ENCODE measurements at places on chromosomes 5 and 9.
A peak's percentile ranks its signal among the peaks of the same experiment; 100 is the strongest.

GRCh38 chr9:117480253-117480652 lies 65.4 kb upstream of the ASTN2 start:
- DNase-seq, result no peak

- no peak for DNase-seq
These were observed 211.4 kb downstream of the GAS1 start for GRCh38 chr9:86735772-86736458.

- DNase-seq, result no peak
These were observed 400.5 kb downstream of the ARRDC3 start for GRCh38 chr5:90982576-90982975.

- no peak for DNase-seq
These were observed 31.9 kb upstream of the NPR3 start for GRCh38 chr5:32679218-32679617.

- no peak for DNase-seq
These were observed 5.9 kb upstream of the YTHDC2 start for GRCh38 chr5:113507601-113508000.

- DNase-seq, result no peak
These were observed 214.4 kb downstream of the EFNA5 start for GRCh38 chr5:107456281-107456715.

GRCh38 chr9:209143-209758 lies 5.4 kb upstream of the DOCK8 start:
- no peak for DNase-seq

GRCh38 chr5:14357851-14358250 lies 214.7 kb downstream of the TRIO start:
- DNase-seq, result peak; percentile 70

DNA sequence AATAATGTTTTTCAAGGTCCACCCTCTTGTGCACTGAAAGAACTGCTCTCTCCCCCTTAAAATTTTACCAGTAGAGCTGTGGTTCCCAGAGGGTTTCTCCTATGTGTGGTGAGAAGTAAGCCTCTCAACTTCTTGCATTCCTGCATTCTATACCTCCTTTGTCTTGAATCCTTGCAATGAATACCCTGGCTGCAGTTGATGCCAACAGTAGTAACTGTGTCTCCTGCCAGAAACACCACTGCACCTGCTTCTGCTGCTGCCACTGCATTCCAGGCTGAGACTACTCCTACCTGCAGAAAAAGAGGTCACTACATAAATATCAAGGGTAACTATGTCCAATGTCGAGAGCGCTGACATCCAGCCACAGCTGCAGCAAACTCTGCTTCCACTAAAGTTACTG lies 203.7 kb downstream of the TMEM167A start:
- DNase-seq, result no peak

GRCh38 chr5:31671339-31671741 lies 32.4 kb downstream of the PDZD2 start:
- DNase-seq, result no peak

DNA sequence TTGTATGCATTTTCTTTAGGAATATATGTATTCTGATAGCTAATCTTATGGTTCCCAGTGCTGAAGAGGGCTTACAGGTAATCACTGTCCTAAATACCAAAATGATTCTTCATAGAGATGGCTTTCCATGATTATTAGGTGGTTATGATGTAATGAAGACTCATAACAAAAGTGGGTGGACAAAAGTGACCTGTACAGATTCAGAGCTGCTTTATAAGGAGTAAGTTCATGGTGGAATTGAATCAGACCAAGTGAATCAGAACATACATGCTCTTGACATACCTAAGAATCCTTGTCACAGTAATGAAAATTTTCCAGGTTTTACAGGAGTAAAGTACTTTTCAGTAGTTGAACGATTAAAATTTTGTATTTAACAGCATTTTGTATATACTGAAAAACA lies 105.6 kb downstream of the NIPBL start:
- no peak for DNase-seq

DNA sequence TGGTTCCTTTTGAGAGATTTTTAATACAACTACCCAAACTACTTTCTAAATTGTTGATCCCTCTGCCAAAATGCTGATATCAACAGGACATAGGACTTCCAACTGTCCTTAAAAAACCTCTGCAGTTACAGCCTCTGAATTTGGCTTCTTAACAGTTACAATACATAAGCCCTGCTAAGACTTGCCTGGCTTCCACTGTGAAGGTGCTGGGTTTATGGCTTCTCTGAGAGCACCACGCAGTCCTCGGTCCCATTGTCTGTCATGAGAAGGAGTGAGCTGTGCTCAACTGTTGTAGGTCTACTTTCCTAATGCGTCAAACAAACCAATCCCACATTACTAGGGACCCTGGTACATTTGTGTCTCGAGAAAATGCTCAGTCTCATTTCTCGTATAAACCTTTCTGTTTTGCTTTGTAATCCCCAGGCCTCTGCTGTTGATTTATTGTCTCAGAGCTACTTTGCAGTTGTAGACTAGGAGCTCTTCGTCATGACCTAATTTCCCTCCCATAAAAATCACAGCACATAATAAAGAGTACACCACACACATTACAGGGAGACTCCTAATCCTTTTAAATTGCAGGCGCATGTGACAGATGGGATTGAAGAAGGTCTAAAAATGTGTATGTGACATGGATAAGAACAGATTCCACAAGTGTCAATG lies 274.9 kb downstream of the NR3C1 start:
- DNase-seq, result no peak

- DNase-seq, result no peak
These were observed 339.7 kb downstream of the RAB3C start for GRCh38 chr5:58922461-58923171.

GRCh38 chr9:70131296-70131695 lies 87.6 kb downstream of the MAMDC2 start:
- DNase-seq, result no peak

- DNase-seq, result no peak
These were observed 40.7 kb downstream of the F2RL2 start for GRCh38 chr5:76582230-76583162.

- no peak for DNase-seq
These were observed 279.4 kb downstream of the KDM4C start for GRCh38 chr9:7037176-7037575.

GRCh38 chr9:121246821-121247561 lies 21.0 kb upstream of the GSN start:
- DNase-seq, result no peak

GRCh38 chr9:134738869-134739659 lies 97.5 kb downstream of the COL5A1 start:
- peak; percentile 96 for DNase-seq

- no peak for DNase-seq
These were observed 45.4 kb downstream of the PTTG1 start for GRCh38 chr5:160466889-160467554.

GRCh38 chr5:57221049-57221568 lies 47.2 kb downstream of the GPBP1 start:
- DNase-seq, result peak; percentile 29

DNA sequence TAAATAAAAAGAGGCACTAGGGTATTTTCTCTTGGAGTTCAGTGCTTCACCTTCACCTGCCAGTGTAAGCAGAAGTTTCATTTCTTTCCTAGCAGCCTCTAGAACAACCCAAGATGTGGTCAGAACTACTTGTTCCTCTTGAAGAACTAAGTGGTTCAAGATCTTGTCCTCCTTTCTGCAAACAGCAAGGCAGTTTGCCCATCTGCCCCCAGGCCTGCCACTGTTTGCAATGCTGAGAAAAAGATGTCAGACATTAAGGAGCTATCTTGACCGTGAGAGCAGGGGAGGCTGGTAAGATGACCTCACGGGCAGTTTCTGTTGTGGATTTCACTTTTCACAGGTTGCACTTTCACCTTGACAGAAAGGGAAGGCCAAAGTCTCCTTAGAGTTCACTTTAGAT lies 52.0 kb upstream of the KLF4 start:
- DNase-seq, result no peak

DNA sequence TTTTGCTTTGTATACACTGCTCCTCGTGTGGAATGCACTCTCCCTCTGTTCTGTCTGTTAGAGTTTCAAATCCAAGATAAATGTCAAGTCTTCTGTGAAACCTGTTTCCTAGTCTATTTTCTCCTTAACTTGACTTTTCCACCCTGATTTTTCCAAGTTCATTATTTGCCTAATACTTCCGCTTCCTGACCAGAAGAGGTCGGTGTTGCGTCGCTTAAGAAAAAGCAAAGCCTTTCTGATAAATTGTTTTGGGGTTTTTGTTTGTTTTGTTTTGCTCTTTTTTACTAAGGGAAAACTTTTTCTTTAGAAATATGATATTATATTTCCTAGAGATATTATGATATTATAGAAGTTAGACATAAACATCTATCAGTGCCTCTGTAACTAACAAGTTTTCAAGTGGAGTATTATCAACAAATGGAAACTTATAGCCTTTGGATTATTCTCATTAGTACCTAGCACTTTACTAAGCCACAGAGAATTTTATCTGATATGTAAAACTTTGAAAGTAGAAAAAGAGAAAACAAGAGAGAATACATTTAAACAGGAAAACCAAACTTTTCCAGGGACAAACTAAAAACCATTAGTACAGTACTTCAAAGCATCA lies 55.8 kb downstream of the PHAX start:
- peak; percentile 53 for DNase-seq

GRCh38 chr9:95796029-95796428 lies 79.5 kb upstream of the ERCC6L2 start:
- DNase-seq, result no peak

GRCh38 chr9:32671333-32671732 lies 35.9 kb upstream of the TAF1L start:
- DNase-seq, result no peak

GRCh38 chr9:2663461-2664173 lies 42.0 kb downstream of the VLDLR start:
- no peak for DNase-seq

DNA sequence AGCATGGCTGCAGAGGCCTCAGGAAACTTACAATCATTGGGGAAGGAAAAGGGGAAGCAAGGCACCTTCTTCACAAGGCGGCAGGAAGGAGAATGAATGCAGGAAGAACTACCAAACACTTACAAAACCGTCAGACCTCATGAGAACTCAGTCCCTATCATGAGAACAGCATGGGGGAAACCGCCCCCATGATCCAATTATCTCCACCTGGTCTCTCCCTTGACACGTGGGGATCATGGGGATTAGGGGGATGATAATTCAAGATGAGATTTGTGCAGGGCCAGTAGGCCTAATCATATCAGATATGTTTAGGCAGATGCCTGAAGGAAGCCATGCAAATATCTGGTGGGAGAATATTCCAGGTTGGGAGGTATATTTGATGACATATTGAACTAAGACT lies 1176.4 kb upstream of the CDH18 start:
- DNase-seq, result no peak

DNA sequence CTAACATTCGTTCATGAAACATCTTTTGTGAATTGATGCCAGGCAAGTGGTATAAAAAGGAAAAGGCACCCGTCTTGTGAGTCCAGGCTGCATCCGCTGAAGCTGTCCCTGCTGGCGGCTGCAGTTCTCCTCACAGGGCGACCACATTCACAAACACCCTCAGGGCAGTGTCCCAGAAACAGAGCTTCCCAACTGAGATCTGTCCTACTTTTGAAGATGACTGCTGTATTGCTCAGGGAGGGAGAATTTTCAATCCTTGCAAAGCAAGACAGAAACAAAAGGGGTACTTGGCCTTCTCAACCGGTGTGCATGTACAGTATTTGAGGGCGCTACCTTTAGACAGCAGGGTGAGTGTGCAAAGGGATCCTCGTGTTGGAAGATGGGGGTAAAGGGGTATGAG lies 316.1 kb downstream of the GADD45G start:
- no peak for DNase-seq

DNA sequence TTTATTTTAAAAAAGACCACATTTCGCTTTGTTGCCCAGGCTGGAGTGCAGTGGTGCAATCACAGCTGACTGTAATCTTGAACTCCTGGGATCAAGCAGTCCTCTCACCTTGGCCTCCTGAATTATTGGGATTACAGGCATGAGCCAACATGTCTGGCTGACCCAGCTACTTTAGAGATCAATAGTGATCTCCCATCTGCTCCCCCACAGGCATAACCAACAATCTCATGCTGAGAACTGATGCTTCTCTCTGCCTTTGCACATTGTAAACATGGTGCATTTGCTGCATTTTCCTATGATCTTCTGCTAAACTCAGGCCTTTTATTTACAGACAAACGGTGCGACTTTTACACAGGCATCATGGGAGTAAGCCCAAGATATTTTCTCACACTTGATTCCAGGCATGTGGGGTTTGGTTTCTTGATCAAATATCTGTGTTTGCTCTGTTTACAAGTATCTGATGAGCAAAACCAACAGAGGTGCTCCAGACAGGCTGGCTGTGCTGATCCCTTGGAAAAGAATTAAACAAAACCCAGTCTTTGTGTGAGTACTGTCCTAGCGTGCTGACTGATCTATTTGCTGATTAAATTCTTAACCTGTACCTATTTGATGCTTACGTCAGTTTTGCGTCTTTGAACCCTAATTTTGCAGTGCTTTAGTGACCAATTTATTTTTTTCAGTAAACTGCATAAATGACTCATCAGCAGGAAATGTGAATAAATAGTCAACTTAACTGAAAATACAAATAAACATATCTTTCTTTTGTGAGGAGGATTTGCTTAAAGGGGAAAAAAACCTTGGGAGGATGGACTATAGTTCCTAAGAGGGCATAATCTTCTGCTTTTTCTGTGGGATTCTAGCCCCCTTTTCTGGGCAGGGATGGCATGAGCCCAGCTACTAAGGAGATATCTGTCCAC lies 191.7 kb upstream of the NR3C1 start:
- DNase-seq, result no peak

DNA sequence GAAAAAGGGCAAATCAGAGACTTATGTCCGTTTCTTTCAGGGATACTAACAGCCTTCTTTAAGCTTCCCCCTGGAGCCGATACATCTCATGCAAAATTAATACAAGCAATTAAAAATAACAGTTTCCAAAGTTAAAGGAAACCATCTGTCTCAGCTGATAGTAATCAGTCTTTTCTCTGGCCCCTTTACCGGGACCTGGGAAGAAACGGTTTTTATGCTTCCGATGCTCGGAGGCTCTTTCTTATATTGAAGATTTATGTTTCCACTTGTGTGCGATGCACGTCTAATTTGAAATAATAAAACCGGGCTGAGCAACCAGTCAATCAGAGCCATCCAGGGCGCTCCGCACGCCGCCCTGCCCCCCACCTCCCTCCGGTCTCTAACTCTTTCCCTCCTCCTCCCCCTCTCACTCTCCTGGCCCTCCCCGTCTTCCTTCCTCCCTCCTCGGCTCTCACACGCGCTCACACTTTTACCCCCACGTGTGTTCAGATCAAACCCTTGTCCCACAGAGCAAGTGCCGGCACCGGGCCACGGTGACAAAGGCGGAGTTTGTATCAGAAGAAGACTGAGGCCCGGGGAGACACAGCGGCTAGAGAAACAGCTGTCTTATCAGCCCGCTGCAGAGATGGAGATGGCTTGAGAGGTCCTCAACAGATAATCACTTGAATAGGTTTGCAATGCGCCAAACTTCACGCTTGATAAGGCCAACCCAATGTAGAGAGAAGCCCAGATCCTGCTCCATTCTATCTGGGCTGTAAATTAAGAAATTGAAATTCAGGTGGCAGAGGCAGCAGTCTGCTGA lies 5.1 kb upstream of the ELAVL2 start:
- no peak for DNase-seq

All from iPS-NIHi11 (cell line).